ENCODE measurements at places on chromosomes 2 and 18. TPM values are rescaled to one million over a fixed set of nuclear protein-coding genes. Genes with fewer than 3 reads are reported as not detected.

DNA sequence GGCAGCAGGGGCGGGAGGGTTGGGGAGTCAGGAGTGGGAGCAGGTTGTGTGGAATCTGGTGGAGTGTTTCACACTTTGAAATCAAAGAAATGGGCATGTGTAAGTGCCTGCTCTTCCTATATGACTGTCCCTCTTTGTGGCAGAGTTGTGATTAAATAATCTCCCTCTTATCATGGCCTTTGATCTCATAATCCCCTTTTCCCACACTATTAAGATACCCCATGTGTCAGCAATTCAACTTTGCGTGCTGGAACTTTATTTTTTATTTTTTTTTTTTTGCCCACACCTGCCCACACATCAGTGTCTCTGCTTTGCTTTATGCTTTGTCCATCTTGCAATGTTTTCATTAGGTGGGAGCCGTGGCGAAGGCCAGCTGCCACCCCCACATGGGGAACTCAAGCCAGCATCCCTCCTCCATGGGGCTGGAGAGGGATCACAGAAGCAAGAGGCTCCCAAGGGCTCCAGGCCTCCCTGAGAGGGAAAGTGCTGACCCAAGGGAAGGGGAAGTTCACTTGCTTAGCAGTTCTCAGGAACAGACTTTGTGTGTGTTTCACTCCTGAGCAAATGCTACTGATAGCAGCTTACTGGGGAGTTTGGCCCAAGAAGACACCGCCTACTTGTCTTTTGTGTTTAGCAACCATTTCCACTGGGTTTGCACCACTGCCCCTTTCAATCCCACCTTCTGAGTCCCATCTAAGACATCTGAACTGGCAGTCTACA, 243.4 kb downstream of the BCL11A start:
- no peak for DNase-seq

DNA sequence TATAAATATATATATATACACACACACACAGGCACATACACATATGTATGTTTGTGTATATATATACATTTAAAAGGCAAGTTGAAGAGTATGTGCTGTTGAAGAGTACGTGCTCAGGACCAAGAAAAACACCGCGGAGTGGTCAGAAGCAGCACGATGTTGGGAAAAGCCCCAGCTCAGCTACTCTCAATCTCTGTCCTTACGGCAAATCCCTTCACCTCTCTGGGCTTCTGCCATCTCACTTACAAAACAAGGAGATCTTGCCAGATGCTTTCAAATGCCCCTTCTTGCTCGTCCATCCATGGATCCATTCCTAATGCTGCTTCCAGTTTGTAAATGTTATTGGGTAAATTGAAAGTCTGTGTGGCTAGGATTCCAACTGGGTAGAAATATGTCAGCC, 333.9 kb downstream of the BCL11A start:
- no peak for DNase-seq

DNA sequence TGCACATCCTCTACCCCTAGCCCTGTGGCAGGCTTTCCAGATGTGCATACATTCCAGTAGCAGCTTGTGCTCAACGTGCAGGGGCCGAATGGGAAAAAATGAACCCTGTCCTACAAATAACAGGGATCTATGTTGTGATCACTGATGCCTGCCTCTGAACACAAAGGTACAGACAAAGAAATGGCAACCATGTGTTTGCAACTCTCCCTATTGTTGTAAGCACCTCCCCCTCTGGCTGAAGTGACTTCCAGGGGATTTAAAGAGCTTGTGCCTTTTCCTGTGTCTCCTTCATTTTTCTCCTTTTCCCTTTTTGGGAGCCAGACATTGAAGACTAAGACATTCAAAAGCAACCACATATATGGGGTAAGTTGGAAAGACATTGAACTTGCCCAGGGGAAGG, 21.6 kb downstream of the ARHGAP25 start:
- peak; percentile 43 for DNase-seq

GRCh38 chr2:217899231-217900009, 103.4 kb downstream of the TNS1 start:
- DNase-seq, result peak; percentile 71

Gene CAPN14
- 0.08 TPM for total RNA-seq

Gene TMEM163
- total RNA-seq, result 2.8 TPM

- DNase-seq, result no peak
These were observed 86.8 kb downstream of the ERBB4 start for GRCh38 chr2:212451786-212452231.

Gene HJURP
- 56.6 TPM for total RNA-seq

GRCh38 chr2:218161644-218162043, 5.1 kb downstream of the CXCR1 start:
- no peak for DNase-seq

DNA sequence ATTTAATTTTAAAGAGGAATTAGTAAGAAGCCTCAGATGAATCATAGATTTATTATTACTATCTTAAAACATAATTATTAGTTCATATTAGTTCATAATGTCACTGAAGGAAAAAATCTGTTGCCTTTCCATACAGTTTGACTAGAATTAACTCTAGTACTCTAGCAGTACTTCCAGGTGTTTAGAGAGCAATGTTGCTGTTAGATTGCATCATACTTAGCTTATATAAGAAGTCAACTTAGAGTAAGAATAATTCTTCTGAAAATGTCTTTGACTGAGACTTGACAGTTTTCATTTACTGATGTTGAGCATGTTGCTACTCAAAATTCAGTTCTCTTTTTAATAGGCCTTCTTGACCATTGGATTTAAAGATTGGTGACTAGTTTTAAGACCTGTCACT, 4.7 kb downstream of the RAB3GAP1 start:
- no peak for DNase-seq

Gene IL37
- total RNA-seq, result not detected

Gene CCDC141
- total RNA-seq, result 21.6 TPM

Gene RTP5
- not detected for total RNA-seq

Gene RNU2-63P
- total RNA-seq, result 6.6 TPM

DNA sequence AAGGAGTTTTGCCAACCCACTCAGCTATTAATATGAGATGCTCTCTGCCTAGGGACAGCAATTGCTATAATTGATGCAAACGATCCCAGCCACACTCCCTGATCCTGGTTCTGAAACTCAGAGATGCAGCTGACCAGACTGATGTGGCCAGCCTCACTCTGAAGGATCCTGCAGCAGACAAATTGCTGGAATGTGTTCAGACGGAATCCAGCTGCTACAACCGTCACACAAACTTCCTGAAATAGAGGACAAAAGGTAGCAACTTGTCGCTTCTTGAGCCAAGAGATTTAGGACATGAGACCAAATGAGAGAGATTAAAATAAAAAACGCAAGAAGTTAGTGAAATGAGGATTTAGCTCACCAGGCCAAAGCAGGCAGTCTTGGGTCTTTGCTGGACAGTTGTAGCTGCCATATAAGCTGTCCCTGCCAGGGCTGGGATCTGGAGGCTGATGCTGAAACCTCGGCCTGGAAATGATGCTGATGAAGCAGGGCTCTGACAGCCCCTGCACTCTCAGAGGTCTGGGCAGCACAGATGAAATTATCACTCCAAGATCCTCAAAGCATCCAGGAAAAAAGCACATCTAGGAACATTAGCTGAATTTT, 8.3 kb upstream of the YWHAQ start:
- DNase-seq, result no peak

GRCh38 chr2:118807668-118808428, 39.6 kb downstream of the EN1 start:
- DNase-seq, result no peak

Gene CYP27A1
- 5.4 TPM for total RNA-seq

GRCh38 chr18:42636309-42636708, 479.2 kb downstream of the RIT2 start:
- no peak for DNase-seq

- DNase-seq, result no peak
These were observed 151.6 kb downstream of the FAM210A start for GRCh38 chr18:13574761-13575160.

Gene PAIP2B
- total RNA-seq, result 31.3 TPM

DNA sequence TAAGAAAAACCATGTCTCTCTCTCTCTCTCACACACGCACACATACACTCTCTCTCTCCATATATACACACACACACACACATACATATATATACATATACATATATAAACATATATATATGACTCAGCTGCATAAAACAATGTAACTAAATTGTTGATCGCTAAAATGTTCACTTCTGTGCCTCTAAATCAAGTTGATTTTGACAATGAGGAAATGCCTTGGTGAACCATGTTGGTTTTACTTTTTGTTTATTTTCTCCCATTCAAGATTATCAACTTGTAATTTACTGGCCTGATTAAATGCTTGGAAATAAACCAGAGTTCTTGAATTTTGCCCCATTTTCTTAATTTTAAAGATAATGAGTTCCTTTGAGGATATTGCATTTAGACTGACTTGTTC, 500.4 kb downstream of the PARD3B start:
- no peak for DNase-seq

Gene KCNG3
- 21.3 TPM for total RNA-seq
